ENCODE measurements at places on chromosomes 11 and 22.

GRCh38 chr11:110757962-110758755 lies 45.9 kb upstream of the ARHGAP20 start:
- DNase-seq: no peak

DNA sequence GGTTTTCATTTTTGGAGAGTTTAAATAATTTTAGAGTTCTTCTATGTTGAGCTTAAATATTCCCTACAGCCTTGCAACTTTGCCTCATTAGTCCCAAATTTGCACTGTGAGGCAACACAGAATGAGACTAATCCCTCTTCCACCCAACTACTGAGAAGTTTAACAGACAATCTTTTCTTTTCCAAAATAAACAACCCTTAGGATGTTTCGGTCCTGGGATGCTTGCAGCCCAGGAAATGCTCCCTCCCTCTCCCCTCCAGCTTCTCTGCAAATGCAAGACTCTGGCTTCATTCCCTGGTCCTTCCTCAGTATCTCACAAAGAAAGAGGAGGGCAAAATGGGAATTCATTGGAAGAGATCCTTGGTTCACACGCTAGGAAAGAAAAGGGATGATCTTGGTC lies 222.5 kb downstream of the ST3GAL4 start:
- DNase-seq: no peak

DNA sequence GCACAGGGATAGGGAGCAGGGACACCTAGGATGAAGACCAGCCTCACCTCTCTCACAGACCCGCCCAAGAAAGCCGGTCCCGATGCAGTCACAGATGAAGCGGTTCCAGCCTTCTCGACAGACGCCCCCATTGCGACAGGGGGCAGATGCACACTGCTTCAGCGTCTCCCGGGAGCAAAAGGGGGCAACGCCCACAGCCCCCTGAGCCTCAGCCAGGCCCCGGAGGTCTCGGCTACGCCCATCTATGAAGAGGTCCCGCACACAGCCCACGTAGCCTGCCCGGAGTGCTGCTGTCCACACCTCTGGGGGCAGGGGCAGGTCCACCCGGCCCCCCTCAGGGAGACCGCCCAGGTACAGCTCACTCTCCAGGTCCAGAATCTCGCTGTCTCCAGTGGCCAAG lies 62.3 kb downstream of the NRXN2 start:
- DNase-seq: no peak

- no peak for DNase-seq
These were observed 93.2 kb downstream of the NAV2 start for GRCh38 chr11:19805827-19806226.

DNA sequence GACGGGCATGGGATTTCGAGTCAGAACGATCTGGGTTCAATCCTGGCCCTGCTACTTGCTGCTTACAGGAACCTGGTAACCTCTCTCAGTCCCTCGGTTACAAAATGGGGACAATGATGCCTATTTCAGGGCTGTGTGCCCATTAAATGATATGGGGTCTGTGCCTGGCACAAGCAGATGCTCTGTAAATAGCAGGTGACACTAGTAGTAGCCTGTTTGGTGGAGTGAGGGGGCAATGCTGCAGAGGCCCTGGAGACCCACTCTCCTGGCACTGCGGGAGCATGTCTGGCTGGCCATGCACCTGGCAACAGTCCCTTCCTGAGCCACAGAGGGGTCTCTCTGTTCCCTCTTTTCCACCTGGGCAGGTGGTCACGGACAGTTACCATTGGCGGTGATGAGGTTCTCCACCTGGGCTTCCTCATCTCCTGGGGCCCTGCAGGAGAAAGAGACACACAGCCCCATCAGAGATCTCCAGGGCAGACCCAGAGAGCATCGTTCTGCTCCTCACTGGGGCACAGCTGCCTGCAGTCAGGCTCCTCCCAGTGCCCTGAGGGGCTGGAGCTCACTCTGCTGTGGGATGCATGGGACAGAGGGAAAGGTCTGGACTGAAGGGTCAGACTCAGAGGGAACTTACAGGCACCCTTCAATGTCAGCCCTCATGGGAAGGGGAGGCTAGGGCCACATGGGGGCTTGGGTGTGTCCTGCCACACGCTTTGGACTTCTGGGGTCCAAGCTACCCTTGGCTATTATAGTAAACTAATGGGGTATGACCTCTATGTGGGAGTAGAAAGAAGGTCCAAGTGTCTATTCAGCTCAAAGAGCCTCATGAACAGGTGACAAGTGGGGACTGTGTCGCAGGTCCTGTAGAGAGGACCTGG lies 15.6 kb upstream of the FXYD2 start:
- DNase-seq: no peak

DNA sequence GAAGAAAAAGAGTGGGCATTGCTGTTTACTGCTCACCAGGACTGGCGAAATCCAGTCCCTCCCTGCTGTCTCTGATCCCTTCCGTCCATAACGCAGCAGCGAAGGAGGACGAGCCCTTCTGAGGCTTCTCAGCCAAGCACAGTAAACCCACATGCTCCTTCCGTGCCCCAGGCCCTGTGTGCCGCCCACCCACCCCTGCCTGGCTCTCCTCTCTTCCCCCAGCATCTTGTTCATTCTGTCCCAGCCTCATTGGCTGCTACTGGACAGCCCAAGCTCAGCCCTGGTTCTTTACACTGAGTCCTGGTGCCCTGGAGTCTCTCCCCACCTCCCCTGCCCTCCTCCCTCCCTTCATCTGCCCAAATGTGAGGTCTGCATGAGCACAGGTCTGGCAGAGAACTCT lies 559.7 kb downstream of the BRD1 start:
- no peak for DNase-seq

- DNase-seq: no peak
These were observed 2.4 kb downstream of the MUC2 start for GRCh38 chr11:1077033-1077416.

GRCh38 chr11:39139581-39139980 lies 2319.9 kb downstream of the LRRC4C start:
- DNase-seq: no peak

DNA sequence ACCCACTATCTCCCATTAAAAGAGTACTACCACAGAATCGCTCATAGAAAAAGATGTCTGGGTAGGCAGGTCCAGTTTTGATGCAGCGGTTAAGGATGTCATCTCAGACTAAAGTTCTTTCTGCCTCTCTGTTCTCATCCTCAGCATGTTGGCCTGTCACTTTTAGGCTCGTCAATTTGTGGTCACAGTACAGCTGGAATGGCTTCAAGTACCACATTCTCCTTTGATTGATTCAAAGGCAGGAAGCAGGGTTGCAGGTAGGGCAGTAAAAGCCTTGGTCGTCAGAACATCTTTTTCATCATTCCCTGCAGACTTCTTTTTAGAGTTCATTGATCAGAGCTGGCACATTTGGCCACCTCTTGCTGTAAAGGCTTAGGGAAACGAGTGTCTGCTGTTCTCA lies 28.7 kb downstream of the SDHD start:
- DNase-seq: no peak

DNA sequence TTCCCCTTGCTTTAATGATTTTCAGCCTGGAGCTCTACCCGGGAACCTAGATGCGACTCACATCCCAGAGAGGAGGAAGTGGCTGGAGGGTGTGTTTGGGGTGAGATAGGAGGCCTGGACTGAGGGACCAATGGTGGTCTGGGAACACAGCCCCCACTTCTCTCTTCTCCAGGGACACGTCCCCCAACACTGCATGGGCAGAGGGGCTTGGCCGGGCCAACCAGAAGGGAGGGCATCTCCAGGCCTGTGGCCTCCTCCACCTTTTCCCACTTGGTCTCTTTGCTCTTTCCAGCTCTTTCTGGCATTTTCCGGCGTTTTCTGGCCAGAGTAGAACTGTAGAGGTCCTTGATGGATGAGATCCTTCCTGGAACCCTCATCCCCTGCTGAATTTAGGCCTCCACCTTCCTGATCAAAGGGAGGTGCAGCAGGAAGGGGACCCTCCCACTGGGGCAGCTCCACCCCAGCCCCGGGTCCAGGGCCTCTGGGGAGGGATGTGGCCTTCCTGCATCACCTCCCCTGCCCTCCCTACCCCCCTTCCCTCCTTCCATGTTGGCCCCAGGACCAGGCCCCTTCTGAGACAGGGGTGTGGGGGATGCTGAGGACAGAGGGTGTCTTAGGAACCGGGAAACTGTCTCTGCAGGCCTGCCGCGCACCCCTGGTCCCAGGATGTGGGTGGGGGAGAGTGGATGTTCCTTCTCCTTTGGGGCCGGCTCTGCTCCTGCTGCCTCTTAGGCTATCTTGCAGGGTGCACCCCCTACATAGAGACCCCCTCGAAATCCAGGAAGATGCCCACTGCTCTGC lies 24.4 kb downstream of the MRGPRG start:
- DNase-seq: no peak

- no peak for DNase-seq
These were observed 28.2 kb upstream of the CCDC81 start for GRCh38 chr11:86346513-86346912.

DNA sequence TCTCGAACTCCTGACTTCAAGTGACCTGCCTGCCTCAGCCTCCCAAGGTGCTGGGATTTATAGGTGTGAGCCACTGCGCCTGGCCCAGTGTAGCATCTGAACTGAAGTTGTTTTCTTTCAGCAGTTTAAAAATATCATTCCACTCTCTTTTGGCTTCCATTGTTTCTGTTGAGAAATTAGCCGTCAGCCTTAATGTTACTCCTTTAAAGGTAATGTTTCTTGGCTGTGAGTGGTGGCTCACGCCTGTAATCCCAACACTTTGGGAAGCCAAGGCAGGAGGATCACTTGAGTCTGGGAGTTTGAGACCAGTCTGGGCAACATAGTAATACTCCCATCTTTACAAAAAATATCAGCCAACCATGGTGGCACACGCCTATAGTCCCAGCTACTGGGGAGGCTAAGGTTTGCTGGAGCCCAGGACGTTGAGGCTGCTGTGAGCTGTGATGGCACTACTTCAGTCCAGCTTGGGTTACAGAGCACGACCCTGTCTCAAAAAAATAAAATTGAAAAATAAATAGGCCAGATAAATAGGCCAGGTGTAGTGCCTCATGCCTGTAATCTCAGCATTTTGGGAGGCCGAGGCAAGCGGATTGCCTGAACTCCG lies 25.9 kb downstream of the MCAM start:
- no peak for DNase-seq

DNA sequence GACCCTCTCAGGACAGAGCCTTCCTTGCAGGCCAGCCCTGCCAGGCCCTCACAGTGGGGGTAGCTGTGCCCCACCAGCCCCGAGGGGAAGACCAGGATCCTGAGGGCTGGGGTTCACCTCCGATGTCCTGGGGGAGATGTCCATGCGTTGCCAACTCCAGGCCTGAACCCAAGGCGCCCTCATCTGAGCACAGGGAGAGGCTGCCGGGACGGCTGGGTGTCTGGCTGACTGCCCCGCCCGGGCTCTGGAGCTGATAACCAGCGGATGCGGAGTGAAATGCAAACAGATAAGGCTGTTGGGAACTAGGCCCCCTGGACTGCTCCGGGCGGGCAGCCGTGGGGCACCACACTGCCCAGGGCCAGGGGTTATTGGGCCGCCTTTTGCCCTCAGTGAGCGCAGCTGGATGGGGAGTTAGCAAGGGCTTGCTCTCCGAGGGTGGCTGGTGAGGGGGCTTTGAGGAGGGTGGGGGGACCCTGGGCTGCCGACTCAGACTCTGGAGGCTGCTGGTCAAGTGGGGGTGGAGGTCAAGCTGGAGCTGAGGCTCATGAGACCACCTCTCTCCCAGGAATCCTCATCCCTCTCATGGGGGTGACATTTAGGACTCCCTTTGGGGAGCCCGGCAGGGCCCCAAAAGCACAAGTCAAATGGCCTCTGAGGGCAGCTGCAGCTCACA lies 5.6 kb upstream of the MUC6 start:
- DNase-seq: no peak

- no peak for DNase-seq
These were observed 47.9 kb upstream of the IGSF9B start for GRCh38 chr11:134004496-134005172.

GRCh38 chr11:69520186-69520916 lies 38.9 kb downstream of the LINC01488 start:
- no peak for DNase-seq

GRCh38 chr11:68347841-68348240 lies 35.5 kb downstream of the LRP5 start:
- DNase-seq: no peak

DNA sequence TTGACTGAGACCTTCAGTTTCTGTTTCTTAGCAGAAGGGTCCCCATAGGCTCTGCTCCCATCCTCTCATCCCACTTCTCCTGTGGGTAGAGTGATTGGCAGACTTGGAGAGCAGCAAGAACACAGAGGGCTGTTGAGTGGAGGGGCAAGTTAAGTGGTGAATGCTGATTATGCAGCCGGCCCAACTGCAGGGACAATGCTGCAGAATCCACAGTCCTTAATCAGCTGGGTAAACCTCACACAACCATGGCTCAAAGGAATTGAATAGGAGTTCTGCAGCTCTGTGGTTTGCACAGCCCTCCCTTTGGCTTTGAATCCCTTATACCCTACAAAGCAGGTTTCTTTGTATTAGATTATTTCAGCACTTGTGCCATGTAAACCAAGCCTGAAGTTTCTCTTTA lies 161.1 kb downstream of the NAV2 start:
- no peak for DNase-seq

- no peak for DNase-seq
These were observed 582 bp upstream of the ATP6V1E1 start for GRCh38 chr22:17629173-17629489.

GRCh38 chr11:70531281-70532065 lies 133.1 kb downstream of the CTTN start:
- DNase-seq: no peak

DNA sequence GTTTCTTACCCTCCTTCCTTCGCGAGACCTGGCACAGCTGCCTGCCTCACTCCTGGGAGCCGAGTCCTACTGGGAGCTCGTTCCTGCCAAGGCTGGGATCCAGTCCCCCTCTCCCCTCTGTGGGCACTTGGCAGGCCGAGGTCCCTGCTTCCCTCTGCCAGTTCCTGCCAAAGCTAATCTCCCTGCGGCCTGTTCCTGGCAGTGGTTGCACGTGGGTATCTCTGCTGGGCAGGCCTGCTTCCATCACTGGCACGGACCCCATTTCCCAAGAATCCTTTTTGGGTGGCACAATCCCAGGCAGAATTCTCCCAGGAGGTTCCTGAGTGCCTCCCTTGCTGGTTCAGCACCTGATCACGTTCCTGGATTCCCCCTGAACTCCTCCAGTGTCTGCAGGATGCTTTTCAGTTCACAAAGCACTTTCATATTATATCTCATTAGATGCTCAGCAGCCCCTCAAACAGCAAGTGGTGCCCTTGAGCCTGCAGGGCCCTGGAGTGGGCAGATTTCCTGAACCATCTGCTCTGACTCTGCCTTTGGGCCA lies 96.5 kb downstream of the RRM1 start:
- no peak for DNase-seq

DNA sequence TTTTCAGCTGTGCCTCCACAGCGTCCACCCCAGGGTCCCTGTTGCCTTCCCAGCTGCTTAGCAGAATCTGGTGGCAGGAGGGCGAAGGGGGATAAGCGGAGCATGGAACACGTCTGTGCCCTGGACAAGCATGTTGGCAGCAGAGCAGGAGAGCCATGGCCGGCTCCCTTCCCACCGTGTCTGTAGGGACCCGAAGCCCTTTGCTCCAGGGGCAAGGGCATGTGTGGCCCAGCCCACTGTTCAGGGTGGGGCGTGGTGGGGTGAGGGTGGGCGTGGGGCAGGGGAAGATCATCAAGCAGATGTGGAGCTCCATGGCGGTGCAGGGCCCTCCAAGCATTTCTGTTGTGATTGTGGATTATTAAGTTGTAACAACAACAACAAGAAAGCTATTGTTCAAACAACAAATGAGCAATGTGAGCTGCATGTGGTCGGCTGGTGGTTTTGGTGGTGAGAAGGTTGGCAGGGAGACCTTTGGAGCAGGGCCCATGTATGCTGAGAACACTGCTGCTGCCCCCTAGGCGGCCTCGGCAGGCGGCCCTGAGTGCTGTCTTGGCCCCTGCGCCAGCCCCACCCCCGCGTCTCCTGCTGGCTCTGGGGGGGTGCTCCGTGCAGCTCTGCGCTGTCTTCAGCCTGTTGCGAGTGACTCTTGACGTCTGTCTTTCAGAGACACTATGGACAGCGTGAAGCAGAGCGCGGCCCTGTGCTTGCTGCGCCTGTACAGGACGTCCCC lies 50.9 kb downstream of the AP2A2 start:
- DNase-seq: no peak
